ENCODE measurements at places on chromosomes 1 and 21.
A peak's percentile ranks its signal among the peaks of the same experiment; 100 is the strongest.

GRCh38 chr21:46112725-46113215 lies 14.9 kb downstream of the COL6A2 start:
- DNase-seq = no peak

DNA sequence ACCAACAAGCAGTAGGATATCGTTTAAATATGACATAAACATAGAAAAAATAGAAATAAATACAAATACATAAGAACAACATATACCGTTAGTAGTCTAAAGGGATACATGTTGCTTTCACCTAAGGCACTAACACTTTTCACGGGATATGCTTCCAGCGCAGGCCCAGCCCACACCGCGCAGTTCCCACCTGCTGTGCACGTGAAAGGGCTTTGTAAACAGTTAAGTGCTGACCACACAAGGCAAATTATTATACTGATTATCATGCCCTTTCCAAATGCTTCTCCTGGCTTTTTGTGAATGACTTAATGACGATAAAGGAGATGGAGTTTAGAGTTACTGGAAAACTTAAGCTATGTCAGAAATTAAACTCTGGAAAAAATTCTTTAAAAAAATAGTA lies 11.3 kb upstream of the IL22RA1 start:
- DNase-seq = no peak

DNA sequence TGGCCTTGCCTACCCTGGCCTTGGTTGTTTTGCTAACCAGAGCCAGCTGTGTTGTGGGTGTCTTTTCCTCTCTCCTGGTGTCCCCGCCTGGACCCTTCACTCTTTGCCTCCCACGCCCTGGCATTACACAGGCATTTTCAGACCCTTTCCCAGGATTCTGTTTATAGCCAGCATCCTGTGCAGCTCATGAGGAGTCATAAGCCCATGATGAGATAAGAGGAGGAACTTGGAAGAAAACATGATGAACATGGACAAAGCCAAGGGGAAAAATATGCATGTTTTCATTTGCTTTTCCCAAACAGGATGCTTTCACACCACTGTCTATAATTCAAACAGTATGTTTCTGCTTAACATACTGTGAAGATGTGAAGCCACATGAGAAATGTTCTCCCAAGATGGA lies 18.7 kb upstream of the WARS2 start:
- no peak for DNase-seq

DNA sequence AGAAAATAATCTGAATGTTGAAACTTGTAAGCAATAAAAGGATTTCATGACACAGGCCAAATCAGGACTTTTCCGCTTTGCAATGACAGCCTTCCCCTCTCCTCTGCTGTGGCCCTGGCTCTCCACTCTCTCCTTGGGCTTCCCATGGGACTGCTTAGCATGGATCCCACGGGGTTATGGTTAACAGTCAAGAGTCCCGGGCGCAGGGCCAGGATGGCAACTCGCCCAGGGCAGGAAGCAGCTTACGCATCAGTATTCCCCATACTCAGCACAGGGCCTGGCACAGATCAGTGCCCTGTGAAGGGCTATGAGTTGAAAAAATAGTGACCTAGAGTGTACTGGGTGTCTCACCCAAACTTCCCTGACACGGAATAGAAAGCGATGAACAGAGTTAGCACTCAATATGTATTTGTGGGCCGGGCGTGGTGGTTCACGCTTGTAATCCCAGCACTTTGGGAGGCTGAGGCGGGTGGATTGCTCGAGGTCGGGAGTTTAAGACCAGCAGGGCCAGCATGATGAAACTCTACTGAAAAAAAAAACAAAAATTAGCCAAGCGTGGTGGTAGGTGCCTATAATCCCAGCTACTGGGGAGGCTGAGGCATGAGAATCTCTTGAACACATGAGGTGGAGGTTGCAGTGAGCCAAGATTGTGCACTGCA lies 29.1 kb upstream of the GRHL3 start:
- DNase-seq = no peak

DNA sequence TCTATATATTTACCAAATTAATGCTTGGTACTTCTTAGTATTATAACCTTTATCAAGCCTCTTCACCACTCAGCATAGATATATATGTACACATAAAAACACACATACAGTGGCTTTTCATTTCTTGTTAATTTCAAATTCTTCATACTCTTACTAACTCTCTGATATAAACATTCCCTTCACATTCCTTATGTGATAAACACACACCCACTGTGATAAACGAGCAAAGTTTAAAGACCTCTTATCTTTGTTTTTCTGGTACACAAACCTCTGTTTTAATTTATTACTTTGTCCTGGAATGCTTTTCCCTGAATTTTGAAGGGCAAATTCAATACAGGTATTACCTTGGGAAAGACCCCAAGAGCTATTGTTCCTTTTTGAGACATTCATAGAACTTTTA lies 379.1 kb upstream of the TMPRSS15 start:
- no peak for DNase-seq

DNA sequence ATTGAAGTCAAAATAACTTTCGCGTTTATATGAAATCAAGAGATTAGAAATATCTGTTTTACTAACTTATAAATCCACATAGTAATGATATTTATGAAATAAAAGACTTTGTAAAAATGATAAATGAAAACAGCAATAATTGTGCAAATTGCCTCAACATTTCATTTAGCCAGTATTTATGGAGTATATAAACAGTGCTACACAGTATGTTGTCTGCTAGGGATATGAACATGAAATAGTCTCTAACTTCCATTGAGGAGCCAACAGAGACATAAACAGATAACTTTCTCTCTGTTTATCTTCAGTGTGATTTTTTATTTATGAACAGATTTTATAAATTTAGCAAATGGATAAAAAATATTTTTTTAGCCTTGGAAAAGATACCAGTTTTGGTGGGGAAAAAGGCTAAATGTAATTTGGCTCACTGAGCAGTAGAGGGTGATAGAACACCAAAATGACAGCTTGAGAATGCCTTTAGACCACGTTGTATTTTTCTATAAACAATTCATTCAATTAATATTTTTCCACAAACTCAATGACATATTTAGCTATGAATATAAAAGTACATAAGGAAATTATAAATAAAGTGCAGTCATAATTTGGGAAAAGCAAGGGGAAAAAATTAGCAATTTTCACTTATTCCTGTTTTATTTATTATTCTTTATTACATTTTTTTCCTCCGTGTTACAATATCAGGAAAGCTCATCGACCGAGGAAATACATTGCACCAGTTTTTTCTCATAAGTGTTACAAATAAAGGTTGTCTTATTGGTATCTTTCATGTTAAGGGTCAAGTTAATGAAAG lies 47.5 kb upstream of the EEIG2 start:
- DNase-seq = peak; percentile 15

DNA sequence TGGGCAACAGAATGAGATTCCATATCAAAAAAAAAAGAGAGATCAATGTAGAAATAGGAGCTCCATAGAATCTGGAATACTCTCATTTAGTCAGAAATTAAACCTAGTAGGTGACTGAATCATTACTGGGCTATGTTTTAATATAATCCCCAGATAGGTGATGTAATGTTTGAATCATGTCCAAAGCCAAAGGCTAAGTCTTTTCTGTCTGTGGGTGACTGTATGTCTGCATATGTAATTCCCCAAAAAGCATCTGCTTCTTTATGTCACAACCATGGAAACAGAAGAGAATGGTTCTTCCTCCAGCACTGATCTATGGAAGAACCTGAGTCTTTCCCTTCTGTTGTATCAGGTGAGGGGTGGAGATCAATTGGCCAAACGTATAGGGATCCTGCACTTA lies 5.8 kb downstream of the LAMC2 start:
- no peak for DNase-seq

DNA sequence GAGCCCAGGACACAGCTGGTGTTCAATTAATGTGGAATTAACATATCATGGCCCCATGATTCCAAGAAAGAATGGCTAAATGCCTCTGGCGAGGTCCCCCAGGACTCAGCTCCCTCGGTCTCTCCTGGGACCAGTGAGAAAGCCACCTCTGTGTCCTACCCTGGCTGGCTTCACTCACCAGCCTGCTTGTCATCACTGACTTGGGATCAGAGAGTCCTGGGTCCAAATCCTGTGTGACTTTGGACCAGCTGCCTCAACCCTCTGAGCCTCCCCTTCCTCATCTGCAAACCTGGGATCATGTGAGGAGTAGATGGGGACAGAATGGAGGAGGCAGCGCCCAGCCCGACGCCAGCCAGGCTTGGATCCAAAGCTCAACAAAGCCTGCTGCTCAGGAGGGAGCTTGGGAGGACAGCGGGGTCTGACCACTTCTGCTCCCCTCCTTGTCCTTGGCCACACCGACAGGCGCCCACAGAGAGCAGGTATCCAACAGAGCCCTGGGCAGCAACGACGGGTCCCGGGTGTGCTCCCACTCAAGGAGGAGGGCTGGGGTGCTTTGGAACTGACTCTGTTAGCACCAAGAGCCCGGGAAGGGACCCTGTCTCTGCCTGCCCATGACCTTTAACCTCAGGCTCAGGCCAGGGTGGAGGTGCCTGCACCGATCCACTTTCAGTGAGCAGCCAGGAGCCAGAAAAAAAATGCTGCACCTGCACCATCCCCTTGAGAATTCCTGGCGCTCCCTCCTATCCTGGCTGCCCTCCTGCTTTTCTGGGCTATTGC lies 3.2 kb downstream of the SH2D5 start:
- DNase-seq = no peak

- peak; percentile 21 for DNase-seq
These were observed 741 bp downstream of the DUSP10 start for GRCh38 chr1:221740993-221741702.

DNA sequence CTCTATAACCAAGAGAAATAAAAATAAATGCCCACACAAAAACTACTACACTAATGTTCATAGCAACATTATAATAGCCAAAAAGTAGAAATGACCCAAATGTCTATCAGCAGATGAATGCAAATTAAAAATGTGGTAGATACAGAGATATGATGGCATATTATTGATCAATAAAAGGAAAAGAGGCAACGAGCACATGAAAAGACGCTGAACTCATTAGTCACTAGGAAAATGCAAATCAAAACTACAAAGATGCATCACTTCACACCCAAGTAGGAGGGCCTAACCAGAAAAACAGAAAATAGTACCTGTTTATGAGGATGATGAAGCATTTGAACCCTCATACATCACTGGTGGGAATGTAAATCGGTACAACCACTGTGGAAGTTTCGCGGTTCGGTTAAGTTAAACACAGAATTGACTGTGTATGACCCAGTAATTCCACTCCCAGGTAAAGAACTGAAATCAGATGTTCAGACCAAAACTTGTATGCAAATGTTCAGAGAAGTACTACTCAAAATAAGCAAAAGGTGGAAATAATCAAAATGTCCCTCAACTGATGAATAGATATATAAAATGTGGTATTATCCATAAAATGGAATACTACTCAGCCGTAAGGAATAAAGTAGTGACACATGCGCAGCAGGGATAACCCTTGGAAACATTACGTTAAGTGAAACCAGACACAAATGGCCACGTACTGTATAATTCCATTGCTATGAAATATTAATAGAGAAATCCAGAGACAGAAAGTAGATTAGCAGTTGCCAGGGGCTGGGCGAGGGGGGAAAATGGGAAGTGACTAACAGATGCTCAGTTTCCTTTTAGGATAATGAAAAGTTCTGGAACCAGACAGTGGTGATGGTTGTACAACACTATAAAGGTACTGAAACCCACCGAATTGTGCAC lies 3.1 kb downstream of the USP48 start:
- no peak for DNase-seq

GRCh38 chr1:214066936-214067335 lies 79.2 kb downstream of the PROX1 start:
- no peak for DNase-seq

GRCh38 chr1:182120411-182121258 lies 59.1 kb upstream of the ZNF648 start:
- no peak for DNase-seq
